DMS79 (cell line): ENCODE measurements at places on chromosomes 6 and 20.

- no peak for DNase-seq
Observed at GRCh38 chr6:117829594-117830319, 77.3 kb upstream of the SLC35F1 start.

DNA sequence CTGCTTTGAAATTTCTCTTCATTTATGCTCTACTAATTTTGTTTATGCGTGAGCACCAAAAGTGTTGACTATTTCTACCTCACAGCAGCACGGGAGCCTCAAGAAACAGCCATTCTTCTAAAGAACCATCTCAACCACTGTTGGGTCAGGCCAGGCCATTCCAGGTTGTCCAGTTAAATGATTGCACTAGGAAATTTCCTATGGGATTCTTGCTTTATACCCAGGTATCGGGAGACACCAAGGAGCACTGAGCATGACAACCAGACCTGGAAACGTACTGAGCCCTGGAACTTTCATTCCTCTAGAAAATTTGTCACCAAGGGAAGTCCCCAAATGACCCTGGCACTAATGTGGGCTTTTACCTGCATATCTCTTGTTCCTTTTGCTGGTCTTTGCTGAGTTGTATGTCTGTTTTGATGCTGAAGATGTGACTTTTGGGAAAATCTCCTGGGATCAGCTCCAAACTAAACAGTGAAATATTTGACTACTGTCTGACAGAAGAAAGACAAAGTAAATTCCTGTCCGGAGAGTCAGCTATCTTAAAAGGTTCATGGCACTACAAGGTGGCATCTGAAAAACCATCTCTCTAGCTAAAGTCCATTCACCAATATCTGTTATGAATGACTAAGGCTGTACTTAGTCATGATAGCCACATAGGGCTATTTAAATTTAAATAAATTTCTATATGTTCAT lies 70.5 kb downstream of the SNAP25 start:
- no peak for DNase-seq

- no peak for DNase-seq
Observed at GRCh38 chr6:14975471-14975817, 270.4 kb upstream of the JARID2 start.

- no peak for DNase-seq
Observed at GRCh38 chr20:48614593-48615274, 213.1 kb downstream of the PREX1 start.

DNA sequence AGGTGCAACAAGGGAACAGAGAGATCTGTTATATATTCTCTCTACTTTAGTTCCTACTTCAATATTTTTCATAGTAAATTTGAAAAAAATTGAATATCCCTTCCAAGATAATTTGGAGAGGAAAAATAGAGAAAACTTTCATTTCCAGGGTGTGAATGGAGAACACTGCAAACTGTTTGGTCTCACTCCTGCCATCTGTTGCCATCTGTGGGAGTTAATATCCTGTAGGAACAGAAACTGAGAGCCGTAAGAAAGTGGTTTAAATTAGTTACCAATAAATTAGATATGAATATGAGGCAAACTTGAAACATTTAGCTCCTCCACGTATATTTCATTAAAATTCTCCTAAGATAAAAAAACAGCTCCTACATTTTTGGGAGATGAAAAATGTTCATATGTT lies 4.2 kb downstream of the ZNF337 start:
- no peak for DNase-seq

- DNase-seq, result no peak
Observed at GRCh38 chr20:39904476-39905112, 784.4 kb downstream of the MAFB start.

- no peak for DNase-seq
Observed at GRCh38 chr6:31358302-31358701, 1.3 kb upstream of the HLA-B start.

DNA sequence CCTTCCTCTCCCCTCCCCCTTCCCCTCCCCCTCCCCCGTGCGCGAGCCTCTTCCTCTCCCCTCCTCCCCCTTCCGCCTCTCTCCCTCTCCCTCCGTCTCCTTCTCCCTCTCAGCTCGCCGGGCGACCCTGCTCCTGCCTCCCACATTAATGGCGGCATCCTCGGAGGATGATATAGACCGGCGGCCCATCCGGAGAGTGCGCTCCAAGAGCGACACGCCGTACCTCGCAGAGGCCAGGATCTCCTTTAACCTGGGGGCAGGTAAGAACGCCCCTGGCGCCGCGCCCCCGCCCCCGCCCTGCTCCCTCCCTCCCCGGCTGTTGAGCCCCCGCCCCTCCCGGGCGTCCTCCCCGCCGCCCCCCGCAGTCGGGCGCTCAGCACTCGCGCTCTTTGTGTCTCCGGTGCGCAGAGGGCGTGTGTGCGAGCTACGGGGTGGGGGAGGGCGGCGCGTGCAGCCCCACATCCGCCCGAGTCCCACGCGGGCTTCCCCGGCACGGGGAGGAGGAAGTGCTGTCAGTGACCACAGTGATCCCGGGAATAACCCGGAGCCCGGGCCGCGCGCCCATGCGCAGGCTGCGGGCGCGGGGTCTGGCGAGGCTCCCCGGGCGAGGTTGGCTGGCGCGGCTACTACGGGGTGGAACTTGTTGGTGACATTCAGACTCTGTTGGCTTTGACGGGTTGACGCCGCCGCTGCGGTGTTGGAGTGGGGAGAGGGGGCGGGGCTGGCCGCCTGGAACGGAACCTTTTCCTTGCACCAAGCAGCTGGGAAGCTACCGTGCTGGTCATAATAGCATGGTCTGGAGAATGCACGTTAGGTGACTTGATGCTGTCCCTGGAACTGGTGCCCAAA lies 33.2 kb downstream of the PHACTR1 start:
- DNase-seq, result peak; percentile 26

- no peak for DNase-seq
Observed at GRCh38 chr6:75436869-75437268, 56.7 kb downstream of the FILIP1 start.

DNA sequence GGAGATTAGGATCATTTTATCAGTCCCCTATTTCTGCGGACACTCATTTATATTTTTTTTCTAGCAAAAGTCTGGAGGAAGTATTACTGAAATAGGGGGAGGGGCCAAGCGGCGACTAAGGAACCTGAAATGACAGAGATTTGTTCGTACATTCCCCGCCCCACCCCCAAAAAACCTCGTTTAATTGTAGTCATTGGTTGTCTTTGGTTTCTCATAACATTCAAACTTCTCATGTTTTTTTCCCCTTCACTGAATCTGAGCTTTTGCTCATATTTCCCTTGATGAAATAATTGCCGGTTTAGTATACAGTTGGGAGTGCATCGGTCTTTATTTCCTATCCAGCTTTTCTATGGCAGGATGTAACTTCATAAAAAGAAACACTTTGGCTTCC lies 768 bp upstream of the FYN start:
- DNase-seq, result no peak

GRCh38 chr6:147255948-147256674 lies 51.9 kb downstream of the STXBP5 start:
- no peak for DNase-seq

DNA sequence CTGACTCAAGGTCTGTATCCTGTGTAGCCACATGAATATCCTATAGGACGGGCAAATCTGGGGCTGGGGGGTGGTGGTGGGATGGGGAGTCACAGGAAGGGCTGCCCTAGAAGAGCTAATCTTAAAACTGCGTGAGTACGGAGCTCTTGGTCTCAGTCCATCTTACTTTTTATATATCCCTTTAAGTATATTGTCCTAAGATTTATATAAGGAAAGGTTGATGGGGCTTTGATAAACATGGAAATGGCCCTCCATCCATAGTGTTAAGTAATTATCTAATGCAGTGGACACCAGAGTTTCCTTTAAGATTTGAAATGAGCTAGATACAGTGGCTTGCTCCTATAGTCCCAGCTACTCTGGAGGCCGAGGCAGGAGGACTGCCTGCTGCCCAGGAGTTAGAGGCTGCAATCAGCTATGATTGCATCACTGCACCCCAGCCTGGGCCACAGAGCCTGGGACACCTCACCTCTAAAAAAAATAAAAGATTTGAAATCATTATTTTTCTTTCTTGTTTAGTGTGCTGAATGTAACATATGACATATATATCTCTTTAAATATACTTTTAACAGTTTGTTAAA lies 24.2 kb upstream of the DYNLRB1 start:
- no peak for DNase-seq

DNA sequence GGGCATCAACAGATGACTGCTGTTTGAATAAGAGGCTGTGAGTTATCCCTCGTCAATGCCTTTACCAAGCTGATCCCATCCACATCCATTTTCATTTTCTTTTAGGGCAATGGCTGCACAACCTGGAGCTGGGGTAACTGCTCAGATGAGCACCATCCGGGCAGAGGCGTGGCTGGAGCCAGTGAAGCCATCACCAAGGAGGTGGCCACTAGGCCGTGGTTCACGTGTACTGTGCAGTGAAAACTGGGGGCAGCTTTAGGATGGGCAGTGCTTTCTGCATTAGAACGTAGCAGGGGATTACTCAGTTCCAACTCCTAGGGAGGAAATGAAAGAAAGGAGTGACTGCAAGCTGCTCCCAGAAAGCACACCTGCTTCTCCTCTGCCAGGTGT lies 51.2 kb downstream of the RRBP1 start:
- DNase-seq, result no peak

DNA sequence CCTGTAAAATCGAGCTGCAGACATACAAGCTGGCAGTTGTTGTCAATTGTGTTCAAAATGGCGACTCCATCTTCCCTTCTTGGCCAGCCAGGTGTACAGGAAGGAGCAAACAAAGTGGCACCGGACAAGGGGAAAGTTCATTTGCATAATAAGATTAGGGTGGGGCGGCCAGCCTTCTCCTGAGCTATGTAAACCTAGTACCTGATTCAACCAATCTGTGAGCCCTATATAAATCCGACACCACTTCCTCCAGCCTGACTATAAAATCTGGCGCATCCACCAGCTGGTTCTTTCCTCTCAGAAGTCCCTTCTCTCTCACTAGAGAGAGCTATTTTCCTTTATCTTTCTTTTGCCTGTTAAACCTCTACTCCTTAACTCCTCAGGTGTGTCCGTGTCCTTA lies 8.1 kb upstream of the HBS1L start:
- no peak for DNase-seq

- DNase-seq, result no peak
Observed at GRCh38 chr6:143612186-143612585, 65.6 kb upstream of the PHACTR2 start.

GRCh38 chr6:162184465-162184864 lies 543.1 kb downstream of the PRKN start:
- no peak for DNase-seq

DNA sequence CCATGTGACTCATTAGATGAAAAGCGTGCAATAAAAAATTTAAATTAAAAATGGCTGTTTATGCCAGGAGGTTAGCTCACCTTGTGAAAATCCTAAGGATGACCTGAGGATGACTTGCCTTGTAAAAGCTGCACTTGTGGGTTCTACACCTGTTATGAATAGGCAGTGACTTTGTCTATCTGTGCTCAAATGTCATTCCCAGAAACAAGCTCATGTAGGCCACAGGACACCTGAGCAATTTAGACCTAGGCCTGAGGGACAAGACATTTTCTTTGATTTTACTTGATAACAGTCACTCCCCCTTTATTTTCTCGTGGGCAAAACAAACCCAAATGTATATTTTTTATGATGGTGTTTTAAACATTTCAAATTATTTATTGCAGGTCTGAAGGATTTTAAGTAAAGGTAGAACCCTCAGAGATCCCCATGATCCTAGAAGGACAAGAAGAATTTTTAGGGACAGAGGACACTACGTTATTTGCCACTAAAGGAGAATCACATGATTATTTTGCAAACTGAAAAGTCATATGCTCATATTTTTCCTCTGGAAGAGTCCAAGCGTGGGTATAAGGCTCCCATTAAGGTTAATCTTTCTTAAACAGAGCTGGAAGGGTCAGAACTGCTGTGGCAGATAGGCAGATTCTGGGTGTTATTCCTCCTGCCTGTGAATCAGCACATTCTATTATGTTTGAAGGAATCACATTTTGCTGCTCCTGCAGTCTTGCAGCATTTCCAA lies 277.5 kb upstream of the MAN1A1 start:
- DNase-seq, result no peak

GRCh38 chr6:111850295-111850937 lies 22.8 kb downstream of the FYN start:
- no peak for DNase-seq

DNA sequence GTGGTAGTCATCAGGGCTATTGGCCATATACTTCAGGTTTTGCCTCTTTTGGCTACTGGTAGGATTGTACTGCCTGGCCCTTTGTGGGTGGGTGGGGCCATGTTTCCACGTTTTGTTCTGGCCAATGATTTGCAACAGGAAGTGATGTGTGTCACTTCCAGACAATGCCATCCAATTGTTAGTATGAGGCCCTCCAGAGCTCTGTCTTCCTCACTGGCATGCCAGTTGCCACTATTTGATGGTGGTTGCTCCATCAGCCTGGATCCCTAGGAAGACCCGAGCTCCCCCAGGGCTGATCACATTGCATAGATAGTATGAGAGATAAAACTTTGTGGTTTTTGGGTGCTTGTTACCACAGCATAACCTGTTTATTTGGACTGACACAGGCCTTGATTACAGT lies 7.7 kb upstream of the LRRN4 start:
- DNase-seq, result no peak

DNA sequence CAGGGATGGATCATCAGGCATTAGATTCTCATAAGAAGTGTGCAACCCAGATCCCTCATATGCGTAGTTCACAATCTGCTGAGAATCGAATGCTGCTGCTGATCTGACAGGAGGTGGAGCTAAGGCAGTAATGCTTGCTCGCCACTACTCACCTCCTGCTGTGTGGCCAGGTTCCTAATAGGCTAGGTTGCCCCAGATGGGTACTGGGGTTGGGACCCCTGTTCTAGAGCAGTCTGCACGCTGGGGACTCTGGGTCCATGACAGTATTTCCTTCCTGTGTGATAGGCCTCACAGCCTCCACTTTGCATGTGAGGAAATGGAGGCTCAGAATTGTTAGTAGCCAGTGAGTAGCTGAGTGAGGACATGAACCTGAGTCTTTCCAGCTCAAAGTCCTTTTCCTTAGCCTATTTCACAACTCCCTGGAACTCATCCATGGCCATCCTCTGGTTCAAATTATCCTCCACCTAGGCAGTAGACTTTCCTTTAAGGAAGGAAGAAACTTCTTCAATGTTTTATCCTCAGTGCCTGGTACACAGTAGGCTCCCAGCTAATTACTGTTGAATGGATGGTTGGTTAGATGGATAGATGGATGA lies 117.2 kb downstream of the SYCP2 start:
- no peak for DNase-seq

DNA sequence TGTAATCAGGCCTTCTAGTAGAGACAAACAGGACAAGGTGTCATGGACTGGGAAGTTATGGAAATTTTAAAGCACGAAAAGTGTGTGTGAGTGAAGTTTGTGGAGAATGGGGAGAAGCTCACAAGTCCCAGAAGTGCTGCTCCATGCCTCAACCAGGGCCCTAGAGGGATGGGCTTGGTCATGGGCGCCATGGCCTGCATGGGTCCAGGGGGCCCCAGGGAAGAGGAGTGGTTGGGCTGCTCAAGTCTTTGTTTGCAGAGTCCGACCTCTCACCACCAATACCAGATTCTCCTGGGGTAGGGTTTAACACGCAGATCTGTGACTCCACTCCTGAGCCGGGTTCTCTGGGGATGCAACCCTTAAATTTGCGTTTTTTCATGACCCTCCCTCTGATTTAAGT lies 88.4 kb downstream of the FAM120B start:
- no peak for DNase-seq

- DNase-seq, result no peak
Observed at GRCh38 chr6:41976794-41977484, 35.3 kb upstream of the CCND3 start.
